ENCODE measurements at places on chromosomes 11 and 22.

DNA sequence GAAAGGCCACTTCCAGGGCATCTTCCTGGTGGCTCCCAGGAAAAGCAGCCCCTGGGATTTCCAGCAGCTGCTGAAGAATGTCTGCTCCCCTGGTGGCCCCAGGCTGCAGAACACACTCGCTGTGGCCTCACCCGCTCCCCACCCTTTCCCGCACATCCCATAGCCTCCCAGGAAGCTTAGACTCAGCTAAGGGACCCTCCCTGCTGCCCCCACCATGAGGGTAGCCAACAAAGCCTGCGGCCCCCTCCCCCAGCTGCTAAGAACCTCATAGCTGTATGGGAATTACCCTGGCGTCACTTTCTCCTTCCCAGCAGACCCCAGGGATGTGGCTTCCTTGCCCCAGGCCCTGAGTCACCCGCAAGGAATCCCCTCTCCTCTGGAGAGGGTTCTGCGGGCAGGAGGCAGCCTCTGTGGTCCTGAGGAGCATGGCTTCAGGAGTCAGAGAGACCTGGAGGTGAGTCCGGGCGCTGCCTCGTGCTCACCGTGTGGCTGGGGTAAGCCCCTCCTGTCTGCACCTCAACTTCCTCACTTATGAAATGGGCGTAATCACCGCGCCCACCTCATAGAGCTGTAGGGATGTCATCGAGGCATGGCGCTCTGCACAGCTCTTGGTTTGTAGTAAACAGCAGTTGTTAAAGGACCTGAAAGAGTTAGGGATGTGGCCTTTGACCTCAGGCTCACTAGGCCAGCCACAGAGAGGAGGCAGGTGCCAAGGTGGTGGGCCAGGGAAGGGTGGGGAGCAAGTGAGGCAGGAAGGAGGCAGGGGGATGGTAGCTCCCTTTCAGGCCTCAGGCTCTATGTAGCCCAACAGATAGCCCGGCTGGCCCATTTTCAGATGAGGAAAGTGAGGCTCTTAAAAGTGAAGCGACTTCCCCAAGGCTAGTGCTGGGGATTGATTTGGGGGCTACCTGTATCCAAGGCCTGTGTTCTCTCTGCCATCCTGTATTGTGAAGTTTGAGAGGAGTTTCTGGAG is 71.2 kb downstream of the LRRC32 start:
- no peak for DNase-seq

DNA sequence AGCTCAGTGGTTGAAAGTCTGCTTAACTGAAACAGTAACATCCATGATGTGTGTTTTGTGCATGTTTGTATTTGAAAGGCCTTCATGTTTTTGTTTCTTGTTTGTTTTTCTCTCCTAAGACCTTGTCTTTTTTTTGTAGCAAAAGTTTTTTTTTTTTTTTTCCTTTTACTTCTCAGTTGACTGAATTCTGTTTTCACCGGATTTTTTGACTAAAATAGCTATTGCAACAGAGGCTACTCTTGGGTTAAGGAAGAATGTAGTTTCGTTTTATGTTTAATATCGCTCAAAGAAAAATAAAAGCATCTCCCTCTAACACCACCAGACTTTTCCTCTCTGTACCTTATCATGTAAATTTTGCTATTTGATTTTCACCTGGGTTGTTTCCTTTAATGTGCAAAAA is 15.1 kb downstream of the APOL6 start:
- no peak for DNase-seq

DNA sequence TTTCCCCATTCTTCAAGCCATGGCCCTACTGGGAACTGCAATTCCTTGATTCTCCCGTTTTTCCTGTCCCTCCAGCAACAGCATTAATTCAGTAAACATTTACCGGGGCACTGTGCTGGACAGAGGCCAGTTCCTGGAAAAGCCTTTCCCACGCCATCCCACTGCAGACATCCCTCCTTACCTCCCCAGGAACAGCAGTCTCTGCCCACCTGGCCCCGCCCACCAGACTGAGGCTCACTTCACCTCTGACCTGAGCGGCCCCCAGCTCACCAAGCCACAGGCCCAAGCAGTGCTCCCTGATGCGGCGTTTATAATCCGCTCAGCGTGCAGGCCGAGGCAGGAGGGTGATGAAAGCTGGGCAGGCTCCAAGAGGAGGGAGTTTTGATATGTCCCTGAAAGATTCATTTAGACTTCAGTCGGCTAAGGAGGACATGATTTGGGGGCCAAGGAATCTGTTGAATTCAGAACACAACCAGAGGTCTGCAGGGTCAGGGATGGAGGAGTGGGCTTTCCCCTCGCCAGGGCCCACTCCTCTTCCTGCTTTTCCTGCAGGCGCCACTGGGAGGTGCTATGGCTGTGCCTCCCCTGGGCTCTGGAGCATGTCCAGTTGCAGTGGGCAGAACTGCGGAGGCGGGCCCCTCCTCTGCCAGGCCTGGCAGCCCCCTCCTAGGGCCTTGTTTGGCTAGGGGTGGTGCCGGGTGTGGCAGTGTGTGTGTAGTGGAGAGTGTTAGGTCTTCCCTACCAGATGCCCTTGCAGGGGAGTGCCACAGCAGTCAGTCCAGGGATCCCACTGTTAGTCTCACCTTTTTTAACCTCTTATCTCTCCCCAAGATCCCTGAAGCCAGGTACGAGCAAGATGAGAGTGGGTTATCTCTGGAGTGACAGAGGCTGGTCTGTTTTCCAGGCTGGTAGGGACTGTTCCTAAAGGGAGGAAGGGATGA is 1.4 kb upstream of the TAGLN start:
- no peak for DNase-seq

DNA sequence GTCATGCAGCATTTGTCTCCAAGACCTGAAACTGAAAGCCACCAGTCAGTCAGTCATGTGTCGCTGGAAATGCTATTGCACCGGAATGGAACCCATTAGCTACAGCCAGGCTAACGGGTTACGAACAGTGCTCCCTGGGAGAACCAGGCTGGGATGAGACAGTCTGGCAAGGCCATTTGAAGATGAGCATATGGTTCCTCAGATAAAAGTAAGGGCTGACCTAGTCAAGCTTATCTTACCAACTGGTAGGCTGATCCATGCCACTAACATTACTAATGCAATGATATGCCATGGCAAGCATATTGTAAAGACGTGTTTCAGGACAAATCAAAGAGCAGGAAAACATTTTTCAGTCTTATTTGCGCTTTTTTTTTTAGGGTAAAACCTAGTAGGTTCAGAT is 28.4 kb downstream of the NAP1L4 start:
- no peak for DNase-seq

DNA sequence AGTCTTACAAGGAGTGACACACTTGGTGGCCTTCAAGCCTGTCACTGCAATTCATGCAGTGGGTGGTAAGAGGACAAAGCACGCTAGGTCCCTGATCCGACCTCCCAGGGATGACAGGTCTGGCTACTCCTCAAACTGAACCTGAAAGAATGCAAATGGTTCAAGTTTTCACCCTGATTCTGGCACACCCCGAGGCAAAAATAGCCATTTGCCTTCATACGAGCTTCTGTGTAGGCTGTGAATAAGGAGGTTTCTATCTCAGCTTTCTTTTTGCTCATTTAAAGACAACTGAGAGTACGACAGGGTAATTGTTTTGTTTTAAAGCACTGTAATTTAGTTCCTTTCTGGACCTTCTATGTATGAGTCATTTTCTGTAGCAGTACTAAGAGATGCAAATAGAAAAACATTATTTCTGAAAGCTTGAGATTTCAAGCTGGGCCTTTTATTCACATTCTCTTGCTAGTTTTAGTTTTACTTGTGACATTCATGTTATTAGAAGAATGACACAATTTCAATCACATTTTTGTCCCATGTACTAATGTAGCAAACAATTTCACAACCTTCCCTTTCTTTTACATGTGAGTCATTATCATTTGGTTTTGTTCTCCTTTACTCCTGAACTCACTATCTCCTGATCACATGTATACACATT is 56.6 kb upstream of the FDX1 start:
- DNase-seq, result peak; percentile 38

DNA sequence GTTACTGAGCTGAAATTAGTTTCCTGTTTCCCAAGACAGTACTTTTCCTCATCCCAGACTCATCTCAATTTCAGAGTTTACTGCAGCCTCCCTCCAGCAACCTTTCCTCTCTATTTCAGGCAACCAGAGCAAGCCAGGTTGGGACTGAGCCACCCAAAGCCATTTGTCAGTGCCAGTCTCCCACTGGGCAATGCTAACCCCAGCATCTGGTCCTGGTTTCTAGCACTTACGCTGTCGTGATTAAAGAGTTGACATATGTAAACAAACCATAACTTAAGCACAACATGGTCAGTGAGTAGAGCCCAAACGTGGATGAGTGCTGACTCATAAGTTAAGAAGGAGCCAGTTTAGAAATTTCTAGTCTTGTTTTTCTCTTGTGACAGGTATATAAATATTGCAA is 119.6 kb upstream of the BLID start:
- no peak for DNase-seq

Measured in HL-60 (cell line).